ENCODE measurements at places on chromosomes 7 and 10. TPM values are rescaled to one million over a fixed set of nuclear protein-coding genes. Genes with fewer than 3 reads are reported as not detected.

Gene UBE2H
- total RNA-seq, result 82.7 TPM

DNA sequence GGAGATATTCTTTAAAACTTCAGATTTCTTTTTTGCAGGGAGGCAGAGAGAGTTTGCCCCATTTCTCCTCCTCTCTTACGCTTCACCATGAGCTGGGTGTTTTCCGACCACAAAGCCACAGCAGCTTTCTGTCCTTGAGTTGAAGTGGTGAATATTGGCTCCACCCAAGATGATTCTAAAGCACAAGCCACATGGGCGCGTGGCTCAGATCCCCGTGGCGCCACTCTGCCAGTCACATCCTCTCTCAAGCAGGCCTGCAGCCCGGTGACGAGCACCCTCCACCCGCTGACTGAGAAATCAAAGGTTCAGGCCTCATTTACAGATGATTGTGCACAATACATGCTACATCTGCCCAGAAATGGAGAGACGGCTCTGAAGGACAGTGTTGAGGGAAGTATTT lies 27.6 kb upstream of the RNF32 start:
- H3K27me3 ChIP-seq, result peaks cover 35% of the 10 kb centered on the region
- no peak overlapping the region for H3K27ac ChIP-seq
- no peaks in the 10 kb centered on the region for H3K36me3 ChIP-seq

- no peaks in the 10 kb centered on the region for H3K27me3 ChIP-seq
- no peaks in the 10 kb centered on the region for H3K4me1 ChIP-seq
- H3K36me3 ChIP-seq, result no peaks in the 10 kb centered on the region
- no peak for DNase-seq
These were observed 105.3 kb downstream of the SKAP2 start for GRCh38 chr7:26759108-26759507.

DNA sequence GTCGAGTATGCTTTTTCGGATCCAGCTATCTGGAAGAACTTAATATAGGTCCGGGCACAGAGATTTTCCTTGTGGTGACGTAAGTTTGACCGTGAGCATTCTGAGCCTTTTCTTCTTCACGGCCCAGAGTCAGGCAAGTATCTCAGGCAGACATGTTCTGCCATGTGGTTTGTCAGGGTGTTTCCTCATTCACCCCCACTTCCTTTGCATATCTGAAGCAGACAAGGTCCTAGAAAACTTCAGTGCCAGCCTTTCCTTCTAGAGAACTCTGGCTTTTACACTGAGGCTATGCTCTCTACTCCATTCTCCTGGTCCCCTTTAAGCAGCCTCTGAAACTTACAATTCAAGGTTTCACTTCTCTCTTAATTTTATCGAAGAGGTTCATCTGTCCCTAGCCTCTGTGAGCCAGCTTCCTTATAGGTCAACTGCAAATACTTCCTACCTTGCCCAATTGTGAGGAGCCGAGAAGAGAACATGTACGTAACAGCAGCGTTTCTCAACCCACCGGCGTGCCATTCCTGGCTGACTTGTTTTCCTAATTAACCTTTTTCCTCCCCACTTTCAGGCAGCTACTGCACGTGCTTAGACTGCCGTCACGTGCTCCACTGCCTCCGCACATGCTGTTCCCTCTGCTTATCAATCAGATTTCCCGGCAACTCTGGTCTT lies 47.3 kb downstream of the CDCA7L start:
- no peak for DNase-seq
- H3K4me1 ChIP-seq, result peaks cover 6% of the 10 kb centered on the region
- H3K27me3 ChIP-seq, result no peaks in the 10 kb centered on the region
- no peaks in the 10 kb centered on the region for H3K36me3 ChIP-seq
- H3K27ac ChIP-seq, result no peak overlapping the region

- DNase-seq, result no peak
- H3K27me3 ChIP-seq, result no peaks in the 10 kb centered on the region
- H3K4me1 ChIP-seq, result no peaks in the 10 kb centered on the region
- H3K36me3 ChIP-seq, result no peaks in the 10 kb centered on the region
These were observed 128.7 kb downstream of the ITGB8 start for GRCh38 chr7:20459419-20459818.

- H3K4me3 ChIP-seq, result no peak overlapping the region
- no peak for DNase-seq
- no peaks in the 10 kb centered on the region for H3K27me3 ChIP-seq
- H3K27ac ChIP-seq, result no peak overlapping the region
- no peaks in the 10 kb centered on the region for H3K4me1 ChIP-seq
- H3K36me3 ChIP-seq, result no peaks in the 10 kb centered on the region
These were observed 120.9 kb downstream of the CRPPA start for GRCh38 chr7:16300361-16300895.

DNA sequence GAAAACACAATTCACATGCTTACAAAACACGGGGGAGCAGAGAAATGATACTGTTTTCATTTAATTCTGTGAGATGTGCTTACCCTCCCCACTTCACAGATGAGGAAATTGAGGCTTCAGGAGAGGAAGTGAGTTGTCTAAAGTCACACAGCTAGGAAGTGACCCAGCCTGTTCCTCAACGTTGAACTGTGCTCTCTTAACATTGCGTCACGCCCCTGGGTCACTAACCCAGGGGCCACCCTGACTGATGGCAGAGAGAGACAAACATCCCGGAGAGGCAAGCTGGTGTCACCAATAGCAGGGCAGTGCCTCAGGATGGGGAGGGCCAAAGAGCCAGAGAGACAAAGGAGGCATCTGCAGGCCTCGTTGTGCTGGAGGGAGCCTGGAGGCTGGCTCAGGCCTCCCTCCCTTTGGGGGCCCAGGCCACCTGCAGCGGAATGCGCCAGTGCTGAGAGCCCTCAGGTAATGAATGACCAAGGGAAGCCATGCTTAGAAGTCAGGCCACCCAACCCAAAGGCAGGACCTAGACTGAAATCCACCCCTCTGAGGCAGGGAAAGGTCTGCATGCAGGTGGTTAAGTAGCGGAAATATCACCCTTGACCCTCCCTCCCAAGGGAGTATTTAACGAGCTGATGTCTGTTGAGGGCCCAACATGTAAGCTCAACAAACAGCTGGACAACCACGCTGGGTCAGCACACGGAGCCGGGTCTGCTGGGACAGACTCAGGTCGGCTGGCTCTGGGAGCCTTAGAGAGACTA lies 81.3 kb downstream of the C10orf105 start:
- H3K27ac ChIP-seq, result no peak overlapping the region
- H3K4me3 ChIP-seq, result no peak overlapping the region
- H3K27me3 ChIP-seq, result no peaks in the 10 kb centered on the region
- H3K36me3 ChIP-seq, result no peaks in the 10 kb centered on the region
- H3K4me1 ChIP-seq, result peaks cover 4% of the 10 kb centered on the region

- peak overlapping the region; percentile 97 for H3K27ac ChIP-seq
- H3K4me3 ChIP-seq, result peak overlapping the region; percentile 78
- H3K36me3 ChIP-seq, result no peaks in the 10 kb centered on the region
- no peak for DNase-seq
- H3K4me1 ChIP-seq, result no peaks in the 10 kb centered on the region
These were observed 520 bp downstream of the MOSPD3 start for GRCh38 chr7:100612730-100613390.

DNA sequence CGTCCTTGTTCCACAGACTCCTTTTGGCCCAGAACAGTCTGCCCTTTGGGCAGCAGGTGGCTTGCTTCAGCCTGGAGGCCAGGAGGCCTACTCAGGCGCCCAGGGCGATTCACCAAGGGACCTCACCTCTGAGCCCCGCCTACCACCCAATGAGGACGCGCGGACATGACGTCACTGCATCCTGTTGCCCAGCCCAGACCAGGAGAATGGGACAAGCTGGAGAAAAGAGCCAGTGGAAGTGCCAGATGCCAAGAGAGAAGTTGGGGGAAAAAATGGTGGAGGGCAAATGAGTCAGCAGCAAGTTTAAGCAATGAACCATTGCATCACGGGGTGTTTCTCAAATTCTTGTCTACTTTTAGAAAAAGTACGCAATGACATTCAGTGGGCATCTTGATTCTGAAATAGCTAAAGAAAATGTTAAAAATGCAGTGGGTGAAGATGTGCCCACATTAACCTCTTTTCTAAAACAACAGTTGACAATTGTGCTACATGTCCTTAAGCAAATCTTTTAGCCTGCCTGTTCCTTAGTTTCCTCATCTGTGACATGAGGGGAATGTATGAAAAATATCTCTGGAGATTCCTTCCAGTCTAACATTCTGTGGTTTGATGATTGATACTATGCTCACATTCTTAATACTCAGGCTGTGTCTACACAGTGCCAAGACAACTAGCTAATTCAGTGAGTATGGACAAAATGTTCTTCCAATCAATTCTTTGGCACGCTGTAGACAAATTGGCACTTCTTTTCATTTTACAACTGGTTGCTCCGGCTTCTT lies 23.9 kb upstream of the LEP start:
- H3K27me3 ChIP-seq, result peaks cover 25% of the 10 kb centered on the region
- no peaks in the 10 kb centered on the region for H3K4me1 ChIP-seq

DNA sequence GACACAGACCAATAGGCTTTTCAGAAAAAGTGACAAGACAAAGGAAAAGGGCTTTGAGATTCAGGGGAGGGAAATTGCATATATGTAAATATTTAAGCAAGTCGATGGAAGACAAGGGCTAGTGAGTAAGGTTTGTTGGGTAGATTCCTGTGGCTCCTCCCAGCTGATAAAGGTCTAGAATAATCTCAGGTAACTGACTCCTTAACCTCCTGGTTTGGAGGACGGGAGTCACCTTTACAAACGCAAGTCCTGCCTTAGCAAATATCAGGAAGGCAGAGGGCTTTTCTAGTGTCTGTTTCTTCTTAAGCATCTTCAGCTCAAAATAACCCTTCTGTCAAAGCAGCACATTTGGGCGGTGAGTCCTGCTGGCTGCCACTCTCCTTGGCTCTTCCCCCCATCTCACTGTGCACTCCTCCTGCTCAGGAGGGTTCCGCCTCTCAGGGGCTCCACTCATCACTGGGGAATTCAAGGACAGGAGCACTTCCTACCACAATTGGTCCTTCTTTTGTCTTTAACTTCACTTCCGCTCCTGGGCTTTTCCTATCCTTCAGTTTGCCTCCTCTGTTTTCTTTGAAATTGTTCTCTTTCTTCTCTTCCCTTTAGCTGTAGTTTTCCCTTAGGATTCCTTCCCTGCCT lies 496.3 kb upstream of the KLF6 start:
- H3K36me3 ChIP-seq, result no peaks in the 10 kb centered on the region
- peak overlapping the region; percentile 32 for H3K27ac ChIP-seq
- DNase-seq, result no peak
- H3K27me3 ChIP-seq, result no peaks in the 10 kb centered on the region
- peaks cover 35% of the 10 kb centered on the region for H3K4me1 ChIP-seq
- H3K4me3 ChIP-seq, result no peak overlapping the region

DNA sequence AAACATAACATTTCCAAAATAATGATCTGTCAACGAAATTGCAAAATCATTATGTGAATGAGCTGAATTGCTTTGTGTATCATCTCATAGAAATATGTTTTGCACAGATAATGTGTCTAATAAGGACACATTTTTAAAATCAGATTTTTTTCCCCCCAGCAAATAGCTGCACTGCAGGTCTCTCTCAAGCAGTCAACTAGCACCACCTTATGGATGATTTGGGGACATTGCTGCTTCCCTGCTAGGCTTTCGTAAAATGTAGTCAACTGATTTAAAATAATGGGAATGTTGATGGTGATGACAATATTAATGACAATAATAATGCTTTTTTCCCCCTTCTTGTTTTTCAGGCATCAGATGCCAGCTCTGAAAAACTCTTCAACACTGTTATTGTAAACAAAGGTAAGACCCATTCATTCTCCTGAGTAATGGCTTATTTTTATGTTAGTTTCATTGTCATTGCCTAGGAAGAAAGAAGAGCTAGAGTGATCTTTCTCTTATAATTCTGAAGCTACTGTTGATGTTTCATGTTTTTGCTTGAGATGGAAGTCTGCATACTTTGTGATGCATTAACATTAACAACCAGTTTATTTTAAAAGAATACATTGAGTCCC lies 433.6 kb upstream of the GALNT17 start:
- H3K4me1 ChIP-seq, result peaks cover 55% of the 10 kb centered on the region
- H3K36me3 ChIP-seq, result no peaks in the 10 kb centered on the region
- H3K27me3 ChIP-seq, result no peaks in the 10 kb centered on the region
- H3K27ac ChIP-seq, result peak overlapping the region; percentile 7
- peak; percentile 37 for DNase-seq
- no peak overlapping the region for H3K4me3 ChIP-seq

- peaks cover 7% of the 10 kb centered on the region for H3K36me3 ChIP-seq
- peak overlapping the region; percentile 32 for H3K27ac ChIP-seq
- no peak for DNase-seq
These were observed 67.0 kb downstream of the DNAJB6 start for GRCh38 chr7:157403646-157404401.

- no peak overlapping the region for H3K27ac ChIP-seq
- no peaks in the 10 kb centered on the region for H3K27me3 ChIP-seq
- DNase-seq, result no peak
- H3K4me3 ChIP-seq, result no peak overlapping the region
- no peaks in the 10 kb centered on the region for H3K4me1 ChIP-seq
These were observed 176.1 kb downstream of the SGMS1 start for GRCh38 chr10:50447691-50448090.

DNA sequence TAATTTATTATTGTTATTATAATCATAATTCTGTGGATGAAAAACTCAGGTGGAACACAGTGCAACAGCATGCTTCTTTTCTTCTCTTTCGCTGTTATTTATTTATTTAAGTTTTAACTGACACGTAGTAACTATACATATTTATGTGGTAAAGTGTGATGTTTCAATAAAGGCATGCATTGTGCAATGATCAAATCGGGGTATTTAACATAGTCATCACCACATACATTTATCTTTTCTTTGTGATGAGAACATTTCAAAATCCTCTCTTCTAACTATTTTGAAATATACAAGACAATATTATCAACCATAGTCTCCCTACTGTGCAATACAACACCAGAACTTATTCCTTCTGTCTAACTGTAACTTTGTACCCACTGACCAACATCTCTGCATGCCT lies 152.5 kb upstream of the LYZL1 start:
- no peak for DNase-seq
- peaks cover 12% of the 10 kb centered on the region for H3K4me1 ChIP-seq
- no peaks in the 10 kb centered on the region for H3K27me3 ChIP-seq
- H3K4me3 ChIP-seq, result no peak overlapping the region
- no peaks in the 10 kb centered on the region for H3K36me3 ChIP-seq

GRCh38 chr7:153447011-153447410 lies 605.2 kb upstream of the DPP6 start:
- H3K4me3 ChIP-seq, result no peak overlapping the region
- no peak for DNase-seq
- H3K4me1 ChIP-seq, result no peaks in the 10 kb centered on the region
- H3K36me3 ChIP-seq, result no peaks in the 10 kb centered on the region
- H3K27ac ChIP-seq, result no peak overlapping the region

- no peak for DNase-seq
- no peak overlapping the region for H3K4me3 ChIP-seq
- no peaks in the 10 kb centered on the region for H3K4me1 ChIP-seq
These were observed 13.1 kb downstream of the FXYD4 start for GRCh38 chr10:43384252-43385221.

DNA sequence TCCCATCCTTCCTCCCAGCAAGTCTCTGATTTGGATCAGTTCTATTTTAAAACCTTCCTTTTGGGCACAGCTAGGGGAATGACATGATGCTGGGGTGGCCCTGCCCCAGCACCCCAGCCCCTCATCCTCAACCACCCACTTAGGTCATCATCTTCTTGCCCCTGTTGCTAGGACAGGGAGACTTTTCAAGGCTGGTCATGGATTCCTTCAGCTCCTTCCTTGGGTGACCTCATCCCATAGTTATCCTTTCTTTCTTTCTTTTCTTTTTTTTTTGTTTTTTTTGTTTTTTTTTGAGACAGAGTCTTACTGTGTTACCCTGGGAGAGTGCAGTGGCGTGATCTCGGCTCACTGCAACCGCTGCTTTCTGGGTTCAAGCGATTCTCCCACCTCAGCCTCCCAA lies 127.2 kb downstream of the WDFY4 start:
- H3K4me1 ChIP-seq, result no peaks in the 10 kb centered on the region
